MCF 10A (cell line): ENCODE measurements at places on chromosomes 2 and 18.
A peak's percentile ranks its signal among the peaks of the same experiment; 100 is the strongest.

DNA sequence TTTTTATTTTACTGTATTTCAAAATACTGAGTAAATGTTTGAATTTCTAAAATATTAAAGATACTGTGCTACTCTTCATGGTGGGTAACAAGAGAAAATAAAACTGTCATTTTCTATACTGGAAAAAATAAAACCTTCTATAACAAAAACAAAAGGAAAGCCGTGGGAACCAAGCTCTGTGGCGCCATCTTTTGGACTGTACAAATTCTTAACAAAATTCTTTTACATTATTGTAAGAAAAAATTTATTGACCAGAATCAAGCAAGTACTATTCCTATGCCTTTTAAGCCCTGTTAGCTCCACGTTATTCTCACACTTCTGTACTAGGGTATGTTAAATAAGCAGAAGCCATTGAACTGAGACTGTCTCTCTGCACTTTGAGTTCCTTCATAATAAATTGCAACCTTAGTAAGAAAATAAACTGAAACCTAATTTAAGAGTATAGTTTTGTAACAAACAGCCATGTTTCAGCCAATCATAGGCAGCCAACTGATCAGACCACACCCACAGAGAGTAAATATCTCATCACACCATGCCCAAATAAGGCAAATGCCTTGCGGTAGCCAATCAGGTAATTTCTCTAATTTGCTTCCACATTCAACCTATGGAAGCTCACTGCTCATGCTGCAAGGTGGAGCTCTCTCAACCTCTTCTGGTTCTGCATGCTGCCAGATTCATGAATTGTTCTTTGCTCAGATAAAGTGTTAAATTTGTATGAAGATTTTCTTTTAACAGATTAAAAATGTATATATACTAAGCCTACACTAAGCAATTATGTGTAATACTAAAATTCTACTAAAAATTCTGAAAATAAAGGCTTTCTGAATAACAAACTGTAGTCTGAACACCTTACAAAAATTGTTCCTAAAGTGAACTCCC is 42.2 kb downstream of the HIBCH start:
- H3K4me1 ChIP-seq, result peaks cover 10% of the 10 kb centered on the region
- H3K27me3 ChIP-seq, result no peaks in the 10 kb centered on the region
- peaks cover 10% of the 10 kb centered on the region for H3K36me3 ChIP-seq
- no peak overlapping the region for H3K4me3 ChIP-seq

DNA sequence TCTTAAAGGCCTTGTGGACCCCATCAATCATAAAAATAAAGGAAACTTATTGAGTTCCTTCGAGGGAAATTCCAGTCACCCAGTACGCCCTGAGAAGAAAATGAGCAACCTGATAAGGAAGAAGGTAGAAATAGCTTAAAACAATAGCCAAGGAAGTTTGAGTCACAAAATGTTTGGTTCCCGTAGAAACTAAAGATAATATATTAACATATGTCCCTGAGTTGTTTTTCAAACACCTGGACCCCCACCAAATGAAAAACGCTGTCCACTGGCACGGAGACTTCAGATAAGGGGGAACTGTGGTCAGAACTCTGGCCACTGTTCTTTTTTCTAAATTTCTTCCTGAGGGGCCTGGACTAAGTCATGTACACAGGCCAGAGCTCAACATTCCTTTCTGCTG is 669.1 kb downstream of the ADCYAP1 start:
- H3K36me3 ChIP-seq, result peaks cover 7% of the 10 kb centered on the region
- DNase-seq, result no peak
- H3K4me1 ChIP-seq, result no peaks in the 10 kb centered on the region

DNA sequence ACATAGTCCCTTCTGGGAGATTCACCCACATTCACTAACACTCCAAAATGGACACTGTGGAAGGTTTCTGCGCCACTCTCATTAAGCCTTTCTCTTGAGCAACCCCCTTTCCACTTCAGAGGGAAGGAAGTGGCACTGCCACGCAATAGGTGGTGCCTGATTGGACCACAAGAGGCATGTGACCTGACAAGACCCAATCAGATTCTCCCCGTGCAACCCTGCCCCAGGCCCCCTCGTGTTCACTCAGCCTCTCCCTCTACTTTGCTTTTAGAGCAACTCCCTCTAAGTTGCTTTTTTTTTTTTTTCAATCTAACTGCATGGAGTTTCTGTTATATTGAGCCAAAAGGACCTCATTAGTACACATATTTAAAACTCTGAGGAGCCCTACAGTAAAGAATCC is 158.0 kb downstream of the EN1 start:
- no peak for DNase-seq
- H3K4me3 ChIP-seq, result no peak overlapping the region
- no peaks in the 10 kb centered on the region for H3K36me3 ChIP-seq
- H3K27me3 ChIP-seq, result no peaks in the 10 kb centered on the region

GRCh38 chr2:15222856-15223255 is 338.3 kb downstream of the NBAS start:
- no peak for DNase-seq
- H3K27ac ChIP-seq, result peak overlapping the region; percentile 71
- H3K4me1 ChIP-seq, result peaks cover 6% of the 10 kb centered on the region
- peaks cover 17% of the 10 kb centered on the region for H3K36me3 ChIP-seq

- H3K27ac ChIP-seq, result peak overlapping the region; percentile 50
- no peaks in the 10 kb centered on the region for H3K27me3 ChIP-seq
- peaks cover 7% of the 10 kb centered on the region for H3K36me3 ChIP-seq
- H3K4me1 ChIP-seq, result peaks cover 7% of the 10 kb centered on the region
- peak overlapping the region; percentile 98 for H3K4me3 ChIP-seq
Measured at GRCh38 chr2:164840930-164841718, 499 bp downstream of the COBLL1 start.
